ENCODE measurements at places on chromosomes 1 and 21. TPM values are rescaled to one million over a fixed set of nuclear protein-coding genes. Genes with fewer than 3 reads are reported as not detected.

OPRD1 gene
- not detected for total RNA-seq

ZNF683 gene
- total RNA-seq = not detected

EXOC8 gene
- total RNA-seq = 19.9 TPM

AMY2A gene
- total RNA-seq = not detected

SH2D5 gene
- total RNA-seq = 0.98 TPM

OR6K3 gene
- total RNA-seq = 0.19 TPM

ASCL5 gene
- total RNA-seq = not detected

SPRR1A gene
- total RNA-seq = not detected

CLCA2 gene
- 0.10 TPM for total RNA-seq

ZMYND12 gene
- not detected for total RNA-seq

VAMP3 gene
- 163 TPM for total RNA-seq

CGN gene
- total RNA-seq = under 0.01 TPM

PGBD5 gene
- total RNA-seq = not detected

Data from vein endothelial cell (primary cell).